RWPE2 (cell line): ENCODE measurements at places on chromosomes 2 and 18.

DNA sequence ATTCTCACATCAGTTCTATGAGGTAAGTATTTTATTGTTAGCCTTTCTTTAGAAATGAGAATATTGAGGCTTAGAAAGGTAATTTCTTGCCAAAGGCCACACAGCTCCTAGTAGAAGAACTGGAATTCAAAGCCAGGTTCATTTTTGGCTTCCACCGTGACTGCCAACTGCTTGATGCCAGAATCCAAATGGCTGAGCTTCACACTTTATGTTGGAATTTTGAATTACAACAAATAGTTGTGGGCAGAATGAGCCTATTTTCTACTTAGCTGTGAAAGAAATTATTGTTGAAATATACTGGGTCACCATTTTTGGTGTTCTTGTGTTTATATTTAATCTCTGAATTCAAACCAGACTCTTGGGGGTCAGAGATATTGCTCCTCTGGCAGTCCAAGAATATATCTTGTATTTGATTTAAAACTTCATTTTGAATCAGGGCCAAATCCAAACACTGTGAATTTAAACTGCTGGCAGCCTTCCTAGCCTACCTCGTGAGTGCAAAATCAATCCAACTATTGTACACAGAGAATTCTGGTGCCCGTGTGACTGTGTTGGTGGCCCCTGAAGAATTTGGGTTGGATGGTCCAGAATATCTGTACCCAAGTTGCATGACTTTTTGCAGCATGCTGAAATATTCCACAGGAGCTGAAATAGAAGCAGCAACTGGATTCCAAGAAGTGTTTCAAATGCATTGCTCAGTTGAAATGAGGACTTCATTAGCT lies 35.6 kb upstream of the LPIN1 start:
- DNase-seq, result no peak
- H3K4me3 ChIP-seq, result no peak overlapping the region
- H3K36me3 ChIP-seq, result no peaks in the 10 kb centered on the region
- H3K4me1 ChIP-seq, result peaks cover 4% of the 10 kb centered on the region
- no peaks in the 10 kb centered on the region for H3K27me3 ChIP-seq

DNA sequence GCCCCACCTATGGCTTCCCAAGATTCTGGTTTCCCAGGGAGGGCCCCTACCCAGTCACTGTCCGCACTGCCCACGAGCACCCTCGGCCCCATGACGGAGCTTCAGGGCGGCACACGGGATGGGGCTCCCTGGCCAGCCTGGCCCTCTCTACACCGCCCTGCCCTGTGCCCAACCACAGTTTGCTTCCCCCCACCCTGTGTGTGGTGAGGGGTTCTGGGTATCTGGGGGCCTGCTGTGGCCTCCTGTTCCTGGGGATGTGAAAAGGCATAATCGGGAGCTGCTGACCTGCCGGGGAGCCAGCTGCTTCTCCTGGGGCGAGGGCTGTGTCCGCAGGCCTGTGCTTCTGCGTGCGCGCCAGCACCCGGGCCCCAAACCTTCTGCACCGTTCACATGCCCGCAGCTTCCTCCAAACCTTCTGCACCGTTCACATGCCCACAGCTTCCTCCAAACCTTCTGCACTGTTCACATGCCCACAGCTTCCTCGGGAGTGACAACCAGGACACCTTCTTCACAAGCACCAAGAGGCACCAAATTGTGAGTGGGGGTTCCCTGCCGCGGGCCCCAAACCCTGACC lies 12.4 kb downstream of the ANO7 start:
- no peak overlapping the region for H3K27ac ChIP-seq
- H3K36me3 ChIP-seq, result no peaks in the 10 kb centered on the region
- DNase-seq, result peak; percentile 51
- H3K4me1 ChIP-seq, result no peaks in the 10 kb centered on the region

DNA sequence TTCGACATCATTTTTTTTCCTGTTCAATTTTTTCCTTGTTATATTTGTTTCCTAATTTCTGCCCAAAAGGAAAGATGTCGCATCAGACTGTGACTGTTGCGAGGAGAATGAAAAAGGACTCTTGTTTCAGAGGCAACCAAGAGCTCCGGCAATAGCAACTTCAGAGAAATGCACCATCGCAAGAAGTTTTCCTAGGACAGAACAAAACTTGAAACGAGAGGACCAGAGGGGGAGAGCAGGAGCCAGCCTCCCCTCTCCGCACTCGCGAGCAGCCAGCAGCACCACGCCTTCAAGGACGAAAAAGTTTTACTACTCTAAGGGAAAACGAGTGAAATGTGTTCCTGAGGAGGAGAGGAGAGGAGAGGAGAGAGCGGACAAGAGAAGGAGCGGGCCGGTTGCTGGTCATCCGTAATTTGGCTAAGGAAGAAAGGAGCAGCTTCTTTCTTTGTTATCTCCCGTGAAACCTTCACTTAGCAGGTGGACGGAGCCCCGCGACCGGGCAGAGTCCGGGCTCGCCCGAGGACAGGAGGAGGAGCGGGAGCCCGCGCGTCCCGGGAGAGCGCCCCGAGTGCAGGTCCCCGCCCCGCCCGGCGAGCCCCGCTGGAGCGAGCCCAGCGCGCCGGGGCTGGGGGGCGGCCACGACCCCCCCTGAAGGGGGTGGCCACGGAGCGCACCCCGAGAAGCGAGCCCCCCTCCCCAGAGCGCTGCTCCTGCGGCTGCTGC lies 744 bp downstream of the POU3F3 start:
- H3K27ac ChIP-seq, result no peak overlapping the region
- H3K4me1 ChIP-seq, result no peaks in the 10 kb centered on the region
- DNase-seq, result no peak
- H3K4me3 ChIP-seq, result no peak overlapping the region
- peaks cover 85% of the 10 kb centered on the region for H3K27me3 ChIP-seq
- H3K36me3 ChIP-seq, result no peaks in the 10 kb centered on the region

GRCh38 chr2:143702931-143703330 lies 573.7 kb downstream of the ARHGAP15 start:
- no peak for DNase-seq
- no peaks in the 10 kb centered on the region for H3K27me3 ChIP-seq
- no peak overlapping the region for H3K4me3 ChIP-seq
- no peak overlapping the region for H3K27ac ChIP-seq

DNA sequence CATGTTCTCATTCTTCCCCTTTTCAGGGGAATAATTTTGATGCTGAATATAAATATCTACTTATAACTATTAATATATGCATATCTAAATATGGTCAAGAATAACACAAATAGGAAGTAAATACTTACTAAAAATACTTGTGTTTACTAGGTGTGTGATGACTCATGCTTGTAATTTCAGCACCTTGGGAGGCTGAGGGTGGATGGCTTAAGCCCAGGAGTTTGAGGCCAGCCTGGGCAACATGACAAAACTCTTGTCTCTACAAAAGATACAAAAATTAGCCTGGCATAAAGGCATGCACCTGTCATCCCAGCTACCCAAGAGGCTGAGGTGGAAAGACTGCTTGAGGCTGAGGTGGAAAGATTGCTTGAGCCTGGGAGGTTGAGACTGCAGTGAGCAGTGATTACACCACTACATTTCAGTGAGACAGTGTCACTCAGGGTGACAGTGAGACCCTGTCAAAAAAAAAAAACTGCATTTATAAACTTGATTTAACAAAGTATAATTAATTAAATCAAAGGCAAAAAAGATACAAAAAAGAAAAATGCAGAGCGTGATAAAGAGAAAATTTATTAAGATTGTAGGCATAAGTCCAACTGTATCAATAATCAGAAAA lies 703.1 kb upstream of the VRK2 start:
- no peak for DNase-seq
- peaks cover 2% of the 10 kb centered on the region for H3K27me3 ChIP-seq
- H3K4me3 ChIP-seq, result no peak overlapping the region
- no peaks in the 10 kb centered on the region for H3K4me1 ChIP-seq
- no peak overlapping the region for H3K27ac ChIP-seq

DNA sequence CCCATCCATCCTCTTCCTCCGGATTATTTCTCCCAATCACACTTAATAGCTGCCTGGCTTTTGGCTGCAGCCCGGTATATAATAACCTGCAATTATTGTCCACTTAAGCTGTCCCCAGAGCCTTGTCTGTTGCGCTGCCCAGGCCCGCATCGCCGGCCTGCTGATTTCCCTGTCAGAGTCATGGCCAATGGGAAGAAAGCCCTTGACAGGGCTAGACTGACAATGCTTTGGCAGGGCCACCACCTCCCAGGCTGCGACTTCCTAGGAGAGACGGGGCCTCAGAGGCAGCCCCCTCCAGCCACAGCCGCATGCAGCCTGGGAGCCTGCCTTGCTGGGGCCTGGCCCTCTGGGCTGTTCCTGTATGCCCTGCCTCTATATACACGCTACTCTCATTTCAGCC lies 10.0 kb upstream of the CELF4 start:
- no peaks in the 10 kb centered on the region for H3K27me3 ChIP-seq
- DNase-seq, result no peak
- no peaks in the 10 kb centered on the region for H3K4me1 ChIP-seq
- H3K27ac ChIP-seq, result no peak overlapping the region

DNA sequence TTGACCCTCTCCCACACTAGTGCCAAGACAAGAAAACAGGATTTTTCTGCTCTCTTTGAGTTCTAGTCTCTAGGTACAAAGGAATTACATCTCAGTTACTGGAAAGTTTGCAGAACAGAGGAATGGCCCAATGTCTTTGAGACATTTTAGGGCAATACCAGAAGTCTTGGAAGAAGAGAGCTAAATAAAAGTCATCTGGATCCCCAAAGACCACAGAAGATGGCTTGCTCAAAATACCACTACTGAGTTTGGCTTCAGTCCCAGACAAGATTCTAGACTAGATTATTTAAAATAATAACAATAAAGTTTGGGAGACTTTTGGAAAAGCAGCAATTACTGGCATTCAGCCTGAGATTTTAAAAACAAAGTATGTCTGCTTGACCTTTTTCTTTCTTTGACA lies 61.9 kb upstream of the HK2 start:
- H3K4me1 ChIP-seq, result no peaks in the 10 kb centered on the region
- no peak for DNase-seq
- H3K27ac ChIP-seq, result no peak overlapping the region
- no peak overlapping the region for H3K4me3 ChIP-seq
- H3K36me3 ChIP-seq, result no peaks in the 10 kb centered on the region
- H3K27me3 ChIP-seq, result no peaks in the 10 kb centered on the region

DNA sequence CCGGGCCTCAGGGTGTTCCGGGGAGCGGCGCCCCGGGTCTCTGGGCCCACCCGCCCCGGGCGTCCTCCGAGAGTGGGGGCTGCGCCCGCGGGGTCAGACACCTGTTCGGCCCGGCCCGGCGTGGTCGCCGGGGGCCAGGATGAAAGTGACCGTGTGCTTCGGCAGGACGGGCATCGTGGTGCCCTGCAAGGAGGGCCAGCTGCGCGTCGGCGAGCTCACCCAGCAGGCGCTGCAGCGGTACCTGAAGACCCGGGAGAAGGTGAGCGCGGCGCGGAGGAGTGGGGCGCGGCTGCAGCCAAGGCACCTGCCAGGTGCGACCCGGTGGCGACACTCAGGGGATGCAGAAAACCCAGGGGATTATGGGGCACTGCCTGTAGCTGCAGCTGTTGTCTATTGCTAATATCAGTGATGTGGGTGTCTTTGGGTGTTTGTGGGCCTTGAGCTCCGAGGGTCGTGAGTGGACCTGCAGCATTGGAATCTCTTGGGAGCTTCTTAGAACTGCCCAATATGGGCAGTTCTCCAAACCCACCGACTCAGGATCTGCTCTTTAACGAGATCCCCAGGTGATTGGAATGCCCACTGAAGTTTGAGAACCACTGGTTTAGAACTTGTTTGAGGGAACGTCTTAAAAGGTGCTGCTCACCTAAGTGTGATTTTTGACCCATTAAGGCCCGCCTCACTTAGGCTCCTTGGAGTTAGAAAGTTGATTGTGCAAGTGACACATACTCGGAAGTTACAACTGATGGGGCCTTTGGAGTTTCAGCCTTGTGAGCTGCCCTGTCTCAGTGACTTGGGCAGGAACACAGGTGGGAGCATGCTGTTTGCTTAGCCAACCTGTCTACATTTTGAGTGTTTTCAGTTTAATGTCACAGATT lies 823 bp downstream of the PARD3B start:
- no peaks in the 10 kb centered on the region for H3K27me3 ChIP-seq
- H3K4me1 ChIP-seq, result no peaks in the 10 kb centered on the region
- H3K4me3 ChIP-seq, result peak overlapping the region; percentile 79
- no peak for DNase-seq
- H3K27ac ChIP-seq, result no peak overlapping the region

- no peaks in the 10 kb centered on the region for H3K36me3 ChIP-seq
- H3K27me3 ChIP-seq, result no peaks in the 10 kb centered on the region
- H3K4me1 ChIP-seq, result no peaks in the 10 kb centered on the region
- DNase-seq, result no peak
These were observed 125.7 kb downstream of the MAP2 start for GRCh38 chr2:209549589-209549988.

DNA sequence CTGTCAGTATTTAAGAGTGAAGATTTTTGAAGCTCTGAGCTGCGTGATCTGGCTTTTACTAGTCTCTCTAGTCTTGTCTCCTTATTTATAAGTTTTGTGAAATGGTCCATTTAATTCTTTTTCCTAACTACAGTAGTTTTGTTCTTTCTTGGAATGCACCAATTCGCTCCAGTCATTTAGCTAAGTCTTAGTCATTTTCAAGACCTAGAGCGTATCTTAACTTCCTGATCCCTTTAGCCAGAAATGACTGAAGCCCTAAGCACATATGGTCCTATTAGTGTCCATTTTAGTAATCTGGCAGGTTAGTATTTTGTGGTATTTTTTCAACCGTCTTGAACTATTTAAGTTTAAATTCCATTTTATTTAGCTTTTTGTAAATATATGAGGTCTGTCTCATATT lies 3.6 kb downstream of the BIRC6 start:
- H3K36me3 ChIP-seq, result peaks cover 40% of the 10 kb centered on the region
- no peak overlapping the region for H3K27ac ChIP-seq
- no peak for DNase-seq
- H3K27me3 ChIP-seq, result no peaks in the 10 kb centered on the region

DNA sequence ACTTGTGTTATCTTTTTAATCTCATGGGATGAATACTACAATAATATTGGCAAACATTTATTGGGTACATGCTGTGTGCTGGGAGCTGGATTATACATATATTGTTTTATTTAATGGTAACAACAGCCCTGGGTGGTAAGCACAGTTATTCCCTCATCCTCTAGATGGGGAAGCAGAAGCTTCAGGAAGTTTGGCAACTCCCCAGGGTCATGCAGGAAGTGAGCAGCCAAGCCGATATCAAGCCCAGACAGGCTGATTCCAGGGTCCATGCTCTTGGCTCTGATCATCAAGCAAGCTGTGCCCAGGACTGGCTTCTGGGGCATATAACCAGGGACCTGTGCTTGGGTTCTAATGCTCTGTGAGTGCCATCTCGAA lies 155.8 kb downstream of the ZNF516 start:
- H3K4me3 ChIP-seq, result no peak overlapping the region
- no peaks in the 10 kb centered on the region for H3K36me3 ChIP-seq
- H3K27me3 ChIP-seq, result no peaks in the 10 kb centered on the region

- no peak overlapping the region for H3K4me3 ChIP-seq
- DNase-seq, result no peak
- H3K27me3 ChIP-seq, result no peaks in the 10 kb centered on the region
- no peaks in the 10 kb centered on the region for H3K36me3 ChIP-seq
- peaks cover 26% of the 10 kb centered on the region for H3K4me1 ChIP-seq
These were observed 52.1 kb upstream of the SMAD7 start for GRCh38 chr18:49002881-49003280.

DNA sequence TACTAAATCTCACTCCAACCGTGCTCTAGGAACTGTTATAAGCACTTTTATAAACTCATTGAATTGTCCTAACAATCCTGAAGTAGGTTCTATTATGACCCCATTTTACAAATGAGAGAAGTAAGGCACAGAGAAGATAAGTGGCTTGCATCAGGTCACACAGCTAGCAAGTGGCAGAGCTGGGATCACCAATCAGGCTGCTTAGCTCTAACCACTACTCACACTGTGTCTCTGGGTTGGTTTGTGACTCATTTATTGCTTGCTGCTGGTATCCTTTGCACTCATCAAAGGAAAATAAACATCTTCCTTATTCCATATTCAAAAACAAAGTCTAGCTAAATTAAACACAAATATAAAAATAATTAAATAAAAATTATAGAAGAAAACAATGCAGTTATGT lies 42.5 kb upstream of the IL1R2 start:
- no peak overlapping the region for H3K4me3 ChIP-seq
- no peak for DNase-seq
